Pancreas (tissue), 10 donors: ENCODE measurements at places on chromosomes 11 and 22. TPM values are rescaled to one million over a fixed set of nuclear protein-coding genes. Genes with fewer than 3 reads are reported as not detected.

DNA sequence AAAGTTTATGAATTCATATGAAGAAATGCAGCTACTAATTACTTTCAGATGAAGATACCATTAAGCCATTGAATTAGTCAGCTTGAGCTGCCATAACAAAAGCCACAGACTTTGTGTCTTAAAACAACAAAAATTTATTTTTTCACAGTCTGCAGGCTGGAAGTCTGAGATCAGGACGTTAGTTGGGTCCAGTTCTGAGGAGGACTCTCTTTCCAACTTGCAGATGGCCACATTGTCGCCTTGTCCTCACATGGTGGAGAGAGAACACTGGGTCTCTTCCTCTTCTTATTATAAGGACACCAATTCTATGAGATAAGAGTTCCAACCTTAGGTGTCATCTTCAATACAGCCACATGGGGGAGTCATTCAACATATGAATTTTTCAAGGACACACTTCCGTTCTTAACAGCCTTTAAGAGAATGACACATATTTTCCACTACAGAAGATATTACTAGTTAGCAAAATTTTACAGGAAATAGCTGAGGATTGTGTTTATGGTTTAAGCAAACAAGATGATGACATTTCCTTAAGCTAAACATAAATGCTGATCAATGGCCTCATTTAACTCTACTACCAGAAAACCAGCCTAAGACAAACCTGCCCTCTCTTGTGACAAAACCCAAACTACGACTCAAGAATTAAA is 56.0 kb downstream of the DCUN1D5 start:
- no peak overlapping the region for H3K4me3 ChIP-seq
- no peak overlapping the region for H3K27ac ChIP-seq
- no peaks in the 10 kb centered on the region for H3K4me1 ChIP-seq
- H3K27me3 ChIP-seq: no peaks in the 10 kb centered on the region
- DNase-seq: no peak
- H3K36me3 ChIP-seq: no peaks in the 10 kb centered on the region

DNA sequence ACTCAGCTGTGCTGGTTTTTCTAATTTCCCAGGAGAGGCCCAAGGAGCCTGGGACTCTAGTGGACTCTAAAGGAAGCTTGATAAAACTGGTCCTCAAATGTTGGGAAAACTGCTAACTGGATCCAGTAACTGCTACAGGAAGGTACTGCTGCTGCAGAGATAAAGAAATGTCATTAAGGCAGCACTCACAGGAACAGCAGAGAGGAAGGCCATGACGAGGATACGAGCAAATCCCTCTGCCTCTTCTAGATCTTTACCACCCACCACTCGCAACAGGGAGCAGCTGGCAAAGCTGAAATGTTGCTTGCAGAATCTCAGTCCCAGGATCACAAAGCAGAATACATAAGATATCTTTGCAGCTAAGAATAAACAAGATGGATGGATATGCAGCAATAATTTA is 23.5 kb downstream of the TTC28 start:
- H3K36me3 ChIP-seq: no peaks in the 10 kb centered on the region
- no peaks in the 10 kb centered on the region for H3K27me3 ChIP-seq
- no peak for DNase-seq
- H3K27ac ChIP-seq: no peak overlapping the region

GRCh38 chr11:1889224-1889930 is 2.3 kb downstream of the PRR33 start:
- H3K4me3 ChIP-seq: no peak overlapping the region
- no peaks in the 10 kb centered on the region for H3K36me3 ChIP-seq
- no peak overlapping the region for H3K27ac ChIP-seq
- peak; percentile 79 for DNase-seq

DNA sequence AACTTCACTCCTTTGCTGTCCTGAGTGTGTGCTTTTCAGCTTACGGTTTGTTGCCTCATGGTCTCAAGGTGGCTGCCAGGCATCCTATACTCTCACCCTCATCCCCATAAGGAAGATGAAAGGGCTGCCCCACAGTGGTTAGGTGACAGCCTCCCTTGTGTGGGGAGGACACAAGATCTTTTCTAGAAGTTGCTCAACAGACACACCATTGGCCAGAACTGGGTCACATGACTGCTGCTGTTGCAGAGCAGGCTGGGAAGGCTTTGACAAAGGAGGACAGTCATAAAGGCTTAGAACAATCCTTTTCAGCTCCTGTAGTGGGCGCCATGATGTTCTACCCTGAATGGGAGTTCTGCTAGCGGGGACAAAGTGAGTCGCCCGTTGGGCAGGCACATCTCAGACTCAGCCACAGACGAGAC is 69.7 kb upstream of the RASD2 start:
- no peaks in the 10 kb centered on the region for H3K36me3 ChIP-seq
- H3K27ac ChIP-seq: no peak overlapping the region
- no peaks in the 10 kb centered on the region for H3K4me1 ChIP-seq
- H3K4me3 ChIP-seq: no peak overlapping the region
- H3K27me3 ChIP-seq: no peaks in the 10 kb centered on the region
- DNase-seq: no peak

- H3K36me3 ChIP-seq: no peaks in the 10 kb centered on the region
- H3K4me3 ChIP-seq: no peak overlapping the region
- H3K27ac ChIP-seq: no peak overlapping the region
- no peaks in the 10 kb centered on the region for H3K4me1 ChIP-seq
- no peak for DNase-seq
These were observed 9.3 kb upstream of the WBP2NL start for GRCh38 chr22:41989246-41989645.

GRCh38 chr22:48368975-48369525 is 1458.6 kb downstream of the BRD1 start:
- no peaks in the 10 kb centered on the region for H3K36me3 ChIP-seq
- H3K27ac ChIP-seq: no peak overlapping the region
- no peaks in the 10 kb centered on the region for H3K27me3 ChIP-seq
- no peaks in the 10 kb centered on the region for H3K4me1 ChIP-seq

DNA sequence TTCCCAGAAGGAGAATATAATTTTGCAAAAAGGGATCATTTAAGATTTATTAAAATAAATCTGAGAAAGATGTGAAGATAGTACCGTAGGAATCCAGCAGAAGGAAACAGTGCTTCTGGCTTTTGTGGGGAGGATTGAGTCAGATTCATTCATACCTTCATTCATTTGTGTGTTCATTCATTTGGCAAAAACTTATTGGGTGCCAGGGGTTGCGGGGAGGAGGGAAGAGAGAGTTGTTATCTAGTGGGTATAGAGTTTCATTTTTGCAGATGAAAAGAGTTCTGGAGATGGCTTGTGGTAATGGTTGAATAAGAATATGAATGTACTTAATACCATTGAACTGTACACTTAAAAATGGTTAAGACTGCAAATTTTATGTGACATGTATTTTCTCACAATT is 31.1 kb downstream of the BMAL1 start:
- H3K27ac ChIP-seq: no peak overlapping the region
- no peaks in the 10 kb centered on the region for H3K36me3 ChIP-seq
- H3K4me1 ChIP-seq: no peaks in the 10 kb centered on the region
- H3K4me3 ChIP-seq: no peak overlapping the region

The OR5AK2 gene
- not detected for polyA plus RNA-seq
